ENCODE measurements at places on chromosomes 2 and 18.

GRCh38 chr2:75596784-75597183, 36.0 kb upstream of the EVA1A start:
- DNase-seq = no peak

DNA sequence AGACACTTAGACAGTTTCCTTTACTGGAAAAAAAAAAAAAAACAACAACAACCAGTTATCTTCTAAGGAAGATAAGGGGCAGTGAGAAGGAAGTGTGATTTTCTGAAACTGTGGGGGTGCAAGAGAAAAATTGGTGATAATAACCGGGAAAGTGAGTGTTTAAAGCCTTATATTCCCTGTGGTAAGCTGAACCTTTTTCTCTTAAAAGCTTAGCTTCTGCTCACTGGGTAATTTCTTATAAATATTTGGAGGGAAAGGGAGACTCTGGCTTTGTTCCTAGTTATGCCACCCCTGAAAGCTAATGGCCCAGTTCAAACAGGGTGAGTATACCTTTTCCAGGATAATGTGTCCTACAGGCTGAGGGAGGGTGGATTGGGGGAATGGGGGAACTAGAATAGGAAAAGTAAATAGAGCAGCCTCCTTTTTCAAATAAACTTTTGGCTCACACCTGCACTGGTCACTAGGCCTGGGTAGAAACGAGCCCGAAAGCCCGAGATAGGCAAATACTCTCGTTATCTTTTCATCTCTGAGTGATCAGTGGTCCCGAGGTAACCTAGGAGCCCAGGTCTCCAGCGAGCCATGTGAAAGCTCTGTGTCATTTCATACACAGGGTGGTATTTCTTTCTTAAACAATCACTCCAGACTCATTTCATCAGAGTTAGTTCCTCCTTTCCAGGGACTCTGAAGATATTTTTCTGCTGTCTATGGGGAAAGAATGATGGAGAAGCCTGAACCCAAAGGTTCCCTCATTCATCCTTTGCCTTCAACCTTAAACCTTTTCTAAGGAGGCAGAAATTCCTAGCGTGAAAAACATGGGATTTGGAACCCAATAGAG, 15.5 kb upstream of the SRBD1 start:
- no peak for DNase-seq

DNA sequence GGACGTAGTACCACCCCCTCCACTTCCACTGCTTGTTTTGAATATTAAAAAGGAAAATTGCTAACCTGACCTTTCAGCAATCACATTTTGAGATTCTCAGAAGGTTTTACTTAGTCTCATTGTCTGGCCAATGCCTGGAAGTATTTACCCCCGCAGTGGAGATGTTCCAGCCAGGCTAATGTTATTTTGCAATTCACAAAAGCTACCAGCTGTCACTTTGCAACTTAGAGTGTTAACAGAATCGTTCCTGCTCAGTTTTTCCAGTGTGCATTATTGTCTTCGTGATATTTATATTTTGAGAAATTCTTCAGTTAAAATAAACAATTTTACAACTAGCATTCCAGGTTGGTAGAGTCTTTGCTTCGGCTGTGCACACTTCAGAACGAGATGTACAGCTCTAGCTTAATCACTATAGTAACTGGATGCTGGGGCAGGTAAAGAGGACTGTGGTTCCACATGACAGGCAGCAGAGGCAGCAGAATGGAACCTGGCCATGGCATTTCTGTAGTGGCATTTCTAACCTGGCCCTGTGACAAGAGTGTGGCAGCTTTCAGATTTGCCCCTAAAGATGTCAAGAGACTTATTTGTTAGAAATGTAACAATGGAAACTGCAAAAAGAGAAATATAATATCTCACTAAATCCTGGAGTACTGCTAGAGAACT, 85.1 kb downstream of the DTNA start:
- DNase-seq = no peak

DNA sequence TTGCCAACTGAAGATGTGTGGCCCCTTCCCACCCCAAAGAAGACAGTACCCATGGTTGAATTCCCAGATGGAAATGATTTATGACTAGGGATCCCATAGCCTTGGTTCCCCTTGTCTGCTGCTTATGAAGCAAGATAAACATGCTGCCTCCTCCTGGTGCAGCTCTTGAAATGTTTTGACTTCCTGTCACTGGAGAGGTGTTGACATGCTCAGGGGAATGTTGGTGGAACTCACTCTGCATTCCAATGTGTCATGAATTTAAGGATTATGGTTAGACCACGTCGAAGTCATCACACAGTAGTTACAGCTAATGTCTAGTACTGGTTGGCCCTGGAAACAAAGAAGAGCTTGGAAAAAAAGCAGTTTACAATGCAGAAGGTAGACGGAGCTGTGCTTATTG, 69.0 kb upstream of the FAM110C start:
- DNase-seq = no peak

DNA sequence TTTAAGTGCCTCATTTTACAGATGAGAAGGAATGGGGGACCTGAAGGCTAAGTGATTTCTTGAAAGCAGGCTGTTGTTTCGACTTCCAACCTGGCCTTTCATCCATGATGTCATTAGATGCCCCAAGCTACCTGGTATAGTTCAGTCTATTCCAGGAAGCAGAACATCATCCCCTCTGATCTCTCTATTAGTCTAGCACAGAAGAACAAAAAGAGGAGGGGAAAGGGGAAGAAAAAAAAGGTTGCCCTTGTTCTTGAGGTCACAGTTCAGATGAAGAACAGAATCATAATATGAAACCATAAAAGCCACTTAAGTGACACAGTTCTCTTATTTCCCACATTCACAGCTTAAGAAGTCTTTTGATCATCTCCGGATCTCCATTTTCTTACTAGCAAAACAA, 386.2 kb upstream of the HNRNPA3 start:
- no peak for DNase-seq

GRCh38 chr2:173462892-173463840, 108.5 kb downstream of the CDCA7 start:
- no peak for DNase-seq

- DNase-seq = no peak
Measured at GRCh38 chr2:42435628-42436027, 58.2 kb downstream of the KCNG3 start.

DNA sequence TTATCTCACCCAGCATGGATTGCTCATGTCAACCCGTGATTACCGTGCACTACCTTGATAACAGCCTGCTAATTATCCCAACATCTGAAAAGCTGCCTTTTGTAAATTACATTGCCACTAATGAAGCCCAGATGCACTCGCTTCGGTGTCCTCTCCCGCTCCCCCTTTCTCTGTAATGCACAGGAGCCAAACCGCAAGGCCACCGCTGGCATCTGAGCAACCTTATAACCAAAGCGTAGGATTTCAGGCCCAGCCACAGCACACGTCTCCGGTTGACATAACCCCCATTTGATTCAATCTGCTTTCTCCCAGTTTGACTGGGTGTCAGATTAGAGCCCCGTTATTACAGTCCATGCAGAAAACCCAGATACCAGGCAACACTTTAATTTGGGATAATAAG, 341.2 kb downstream of the ALK start:
- no peak for DNase-seq

DNA sequence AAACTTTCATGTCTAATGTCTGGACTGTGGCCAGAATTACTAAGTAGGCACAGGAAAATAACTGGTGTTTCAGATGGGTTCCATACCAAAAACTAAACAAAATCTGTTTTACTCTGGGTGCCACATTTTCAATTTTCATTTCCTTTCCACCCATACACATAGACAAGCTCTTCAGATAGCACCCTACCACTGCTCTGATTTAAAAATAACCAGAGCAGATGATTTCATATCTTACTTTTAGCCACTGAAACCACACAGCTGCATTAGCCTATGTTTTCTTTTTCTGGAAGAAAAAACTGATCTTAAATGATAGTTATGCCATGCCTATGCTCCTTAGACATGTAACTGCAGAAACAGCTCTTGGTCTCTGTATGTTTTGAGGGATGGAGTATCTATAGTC, 647.6 kb downstream of the CPS1 start:
- no peak for DNase-seq

GRCh38 chr18:811182-811891, 705 bp downstream of the YES1 start:
- no peak for DNase-seq

GRCh38 chr2:154527962-154528361, 170.5 kb upstream of the KCNJ3 start:
- DNase-seq = no peak

DNA sequence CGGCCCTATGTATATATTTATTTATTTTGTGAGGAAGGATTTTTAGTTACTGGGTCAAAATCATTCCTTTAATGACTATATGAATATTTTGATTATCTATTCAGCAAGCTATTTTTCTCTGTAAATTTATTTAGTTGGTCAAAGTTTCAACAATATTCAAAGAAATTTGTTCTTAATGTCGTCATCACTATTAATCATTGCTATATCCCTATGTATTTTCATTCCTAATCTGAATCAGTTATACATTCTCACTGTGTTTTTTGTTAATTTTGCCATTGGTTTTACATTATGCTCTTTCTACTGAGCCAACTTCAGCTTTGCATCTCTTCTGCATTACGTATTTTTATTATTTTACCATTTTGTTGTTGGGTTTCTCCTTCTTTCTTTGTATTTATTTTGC, 105.7 kb downstream of the CCDC178 start:
- DNase-seq = no peak

- DNase-seq = no peak
Measured at GRCh38 chr18:75066936-75067335, 142.0 kb downstream of the PTGR3 start.

DNA sequence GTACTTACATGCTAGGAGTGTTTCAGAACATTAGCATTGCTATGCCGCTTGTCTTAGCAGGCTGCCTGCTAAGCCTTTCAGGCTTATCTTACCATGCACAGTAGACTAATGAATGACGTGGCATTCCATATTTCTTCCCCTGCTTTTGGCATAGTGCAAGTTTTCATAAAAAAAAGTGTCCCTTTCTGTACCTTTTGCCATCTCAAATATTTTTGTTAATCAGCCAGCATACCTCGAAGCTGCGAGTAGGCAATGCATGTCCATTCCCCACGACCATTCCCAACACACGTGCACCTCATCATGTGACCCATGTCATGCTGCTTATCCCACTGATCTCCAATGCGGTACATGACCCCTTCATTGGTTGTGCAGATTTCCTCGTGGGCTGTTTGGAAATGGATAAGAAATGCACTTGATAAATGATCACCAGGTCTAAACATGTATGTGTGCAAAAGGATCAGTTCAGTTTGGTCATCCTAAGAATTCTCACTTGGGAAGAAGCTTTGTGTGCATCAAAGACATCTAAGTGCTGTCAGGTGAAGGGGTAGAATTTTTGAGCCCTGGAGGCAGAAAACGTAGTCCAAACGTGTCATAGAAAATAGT, 13.9 kb downstream of the FN1 start:
- no peak for DNase-seq

DNA sequence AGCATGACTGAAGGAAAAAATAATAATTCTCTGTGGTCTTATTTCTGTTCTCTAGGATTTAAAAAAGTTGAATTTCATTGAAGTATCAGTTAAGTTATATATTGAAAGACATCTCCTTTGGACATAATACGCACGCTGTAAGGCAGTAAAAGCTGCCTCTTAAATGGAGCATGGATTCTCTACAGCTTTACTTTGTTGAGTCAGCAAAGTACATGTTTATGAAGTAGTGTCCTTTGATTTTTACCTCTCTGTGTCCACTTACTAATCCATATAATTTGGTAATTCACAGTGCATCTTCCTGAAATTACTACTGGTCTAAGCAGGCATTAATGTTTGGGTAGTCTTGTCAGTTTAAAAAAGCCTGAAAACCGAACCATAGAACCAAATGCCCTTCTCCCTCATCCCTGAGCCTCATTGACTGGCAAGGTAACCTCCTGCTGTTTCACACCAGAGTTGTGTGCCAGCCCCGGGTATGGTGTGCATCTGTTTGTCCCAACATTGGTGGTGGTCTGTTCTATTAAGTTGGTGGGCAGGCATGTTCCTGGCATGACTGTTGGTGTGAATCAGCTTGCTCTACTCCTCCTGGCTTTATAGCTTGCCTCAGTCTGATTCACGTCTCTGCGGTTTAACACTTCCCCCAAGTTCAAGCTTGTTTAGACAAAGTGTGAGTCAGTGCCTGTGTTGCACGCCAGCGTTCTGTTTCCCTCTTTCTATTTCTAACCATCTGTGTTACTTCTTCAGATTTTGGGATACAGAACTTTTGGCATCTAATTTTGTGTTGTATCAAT, 71.0 kb upstream of the ITM2C start:
- DNase-seq = peak; percentile 54

DNA sequence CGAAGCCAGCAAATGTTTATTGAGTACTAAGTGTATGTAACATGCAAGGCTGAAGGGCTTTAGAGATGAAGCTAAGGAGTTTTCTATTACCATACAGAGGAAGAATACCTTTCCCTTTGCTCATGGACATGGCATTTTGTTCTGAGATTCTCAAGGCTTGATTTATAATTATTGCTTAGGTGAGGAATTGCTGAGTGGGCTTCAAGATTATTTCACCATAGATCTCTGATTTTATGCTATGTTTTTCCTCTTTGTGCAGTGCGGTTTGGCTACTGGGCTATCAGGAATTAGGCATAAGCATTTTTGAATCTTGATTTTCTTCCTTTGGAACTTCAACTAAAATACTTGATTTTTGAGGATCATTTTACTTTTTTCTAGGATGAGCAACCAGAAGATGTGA, 42.5 kb downstream of the VRK2 start:
- no peak for DNase-seq

- DNase-seq = no peak
Measured at GRCh38 chr2:17479875-17480274, 38.4 kb downstream of the RAD51AP2 start.

GRCh38 chr2:148742373-148742772, 97.8 kb downstream of the EPC2 start:
- DNase-seq = no peak

DNA sequence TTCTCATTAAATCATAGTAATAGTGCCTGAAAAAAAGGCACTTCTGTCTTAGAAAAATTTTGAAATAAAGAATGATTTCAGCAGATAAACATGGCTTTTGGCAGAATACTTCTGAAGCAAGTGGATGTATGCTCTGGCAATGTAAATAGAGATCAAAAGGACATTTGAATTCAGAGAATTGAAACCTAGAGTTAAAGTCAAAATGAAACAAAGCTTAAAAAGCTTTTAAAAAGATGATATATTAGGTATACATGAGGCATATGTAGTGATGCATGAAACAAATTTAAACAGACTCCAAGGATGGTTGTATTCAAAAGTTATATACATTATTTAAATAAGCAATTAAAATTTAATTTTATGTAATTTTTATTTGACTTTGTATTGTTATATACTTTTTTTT, 1344.5 kb upstream of the TMEFF2 start:
- no peak for DNase-seq

DNA sequence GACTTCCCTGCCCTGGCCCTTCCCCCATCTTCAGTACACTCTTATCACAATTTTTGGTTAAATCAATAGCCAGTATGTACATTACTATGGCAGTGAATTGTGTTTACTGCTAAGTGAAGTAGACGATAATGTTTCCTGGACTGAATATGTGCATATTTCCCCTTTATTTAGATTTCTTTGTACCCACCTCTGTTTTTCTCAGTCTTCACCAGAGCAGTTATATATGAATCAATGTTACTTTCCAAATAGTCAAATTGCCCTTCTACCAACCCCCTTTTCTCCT, 97.1 kb upstream of the HS6ST1 start:
- DNase-seq = no peak

- no peak for DNase-seq
Measured at GRCh38 chr2:29063646-29064345, 10.5 kb downstream of the PCARE start.

Data from activated CD4-positive, alpha-beta T cell treated with anti-CD3 and anti-CD28 coated beads for 24 hours (primary cell).